ENCODE measurements at places on chromosomes 1 and 21. TPM values are rescaled to one million over a fixed set of nuclear protein-coding genes. Genes with fewer than 3 reads are reported as not detected.

The PCNX2 gene
- 5.7 TPM for polyA plus RNA-seq

The KRTAP12-2 gene
- not detected for polyA plus RNA-seq

The GBP7 gene
- polyA plus RNA-seq, result not detected

The CHODL gene
- polyA plus RNA-seq, result 2.6 TPM

The IGFN1 gene
- 0.95 TPM for polyA plus RNA-seq

The APP gene
- polyA plus RNA-seq, result 484 TPM

The SH2D5 gene
- polyA plus RNA-seq, result 0.15 TPM

The RNF223 gene
- not detected for polyA plus RNA-seq

The TMEM269 gene
- polyA plus RNA-seq, result 0.07 TPM

The B3GALNT2 gene
- 6.2 TPM for polyA plus RNA-seq

The ZBTB8A gene
- polyA plus RNA-seq, result 9.0 TPM

The C1orf94 gene
- polyA plus RNA-seq, result not detected

The MYOC gene
- 9.4 TPM for polyA plus RNA-seq

The C1orf87 gene
- polyA plus RNA-seq, result 0.04 TPM

The PRAMEF27 gene
- polyA plus RNA-seq, result not detected

The RASAL2 gene
- polyA plus RNA-seq, result 15.5 TPM

The ADAMTS1 gene
- polyA plus RNA-seq, result 155 TPM

The DMBX1 gene
- not detected for polyA plus RNA-seq

The RGS1 gene
- polyA plus RNA-seq, result 8.7 TPM

The SRSF11 gene
- polyA plus RNA-seq, result 113 TPM

The GBP6 gene
- 0.50 TPM for polyA plus RNA-seq

Data from ovary (tissue), 10 donors.